ENCODE measurements at places on chromosomes 1 and 21.

DNA sequence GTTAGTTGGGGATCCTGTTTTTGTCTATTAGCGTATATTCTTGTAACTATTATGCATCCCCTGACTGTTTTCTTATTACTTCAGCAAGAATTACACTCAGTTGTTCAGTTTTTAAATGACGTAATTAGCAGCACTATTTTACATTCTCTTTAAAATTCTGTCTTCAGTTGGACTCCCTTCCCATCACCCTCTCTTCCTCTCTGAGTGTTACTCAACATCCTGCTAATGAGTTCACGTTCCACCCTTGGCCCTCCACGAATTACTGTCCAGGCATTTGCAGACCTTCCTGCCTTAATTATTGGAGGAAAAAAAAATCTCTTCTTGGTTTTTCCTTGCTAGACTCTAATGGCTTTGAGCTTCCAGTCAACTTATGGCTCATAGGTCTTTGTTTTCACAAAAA is 23.6 kb upstream of the FAM78B start:
- no peak for DNase-seq

DNA sequence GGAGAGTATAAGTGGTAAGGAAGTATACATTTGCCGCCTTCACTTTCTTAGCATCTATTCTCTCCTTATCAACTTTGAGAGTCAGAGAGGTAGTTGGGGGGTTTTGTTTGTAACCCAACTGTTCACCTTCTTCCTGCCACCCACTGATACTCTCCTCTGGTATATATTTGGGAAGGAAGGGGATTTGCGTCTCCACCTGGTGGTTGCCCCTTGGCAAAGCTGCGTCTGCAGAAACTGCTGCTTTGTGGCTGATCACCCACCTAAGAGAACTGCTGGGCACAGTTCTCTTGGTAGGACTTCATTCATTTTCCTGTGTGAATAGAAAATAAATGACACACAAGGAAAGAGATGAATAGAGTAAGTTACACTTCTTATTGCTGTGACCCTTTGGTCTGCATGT is 87.0 kb downstream of the SYT14 start:
- DNase-seq, result no peak

DNA sequence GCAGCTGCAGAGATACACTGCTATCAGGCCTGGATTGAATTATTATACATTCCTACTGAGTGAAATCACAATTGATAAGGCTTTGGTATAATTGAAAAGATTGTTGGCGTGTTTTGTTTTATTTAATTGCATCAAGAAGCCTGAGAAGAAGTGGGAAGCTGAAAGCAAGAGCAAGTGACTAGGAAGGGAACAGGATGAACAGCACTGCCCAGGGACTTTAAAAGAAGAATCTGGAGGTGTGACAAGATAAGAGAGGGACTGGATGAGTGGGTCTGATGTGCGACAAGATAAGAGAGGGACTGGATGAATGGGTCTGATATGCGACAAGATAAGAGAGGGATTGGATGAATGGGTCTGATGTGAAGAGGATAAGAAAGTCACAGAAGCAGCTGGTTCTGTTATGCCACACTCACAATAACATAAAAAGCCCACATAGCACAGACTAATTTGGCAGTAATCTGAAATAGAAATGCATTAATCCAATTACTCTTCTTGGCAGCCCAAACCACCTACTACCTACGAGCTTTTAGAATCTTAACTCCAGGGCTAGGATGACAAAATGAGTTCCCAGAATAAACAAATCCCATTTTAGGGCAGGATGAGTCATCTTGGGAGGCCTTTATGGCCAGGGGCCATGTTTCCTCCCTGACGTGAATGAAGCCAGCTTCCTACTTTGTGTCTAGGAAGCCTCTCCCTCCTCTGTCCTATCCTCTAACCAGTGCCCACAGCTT is 129.7 kb downstream of the DUSP10 start:
- DNase-seq, result no peak

DNA sequence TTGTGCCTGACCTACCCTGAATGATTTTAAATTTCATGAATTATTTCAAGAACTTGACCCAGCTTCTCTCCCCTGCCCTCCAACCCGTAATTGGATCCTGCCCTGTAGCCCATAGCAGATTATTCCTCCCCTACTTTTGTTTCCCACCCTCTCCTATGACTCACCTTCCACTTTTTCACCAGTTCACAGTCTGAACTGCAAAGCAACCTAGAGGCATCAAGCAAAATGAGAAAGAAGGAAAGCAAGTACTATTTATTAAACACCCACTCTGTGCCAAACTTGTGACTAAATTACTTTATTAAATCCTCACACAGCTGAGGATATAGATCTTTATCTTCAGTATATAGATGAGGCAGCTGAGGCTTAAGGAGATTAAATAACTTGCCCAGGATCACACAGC is 20.7 kb upstream of the IKBKE start:
- DNase-seq, result no peak

DNA sequence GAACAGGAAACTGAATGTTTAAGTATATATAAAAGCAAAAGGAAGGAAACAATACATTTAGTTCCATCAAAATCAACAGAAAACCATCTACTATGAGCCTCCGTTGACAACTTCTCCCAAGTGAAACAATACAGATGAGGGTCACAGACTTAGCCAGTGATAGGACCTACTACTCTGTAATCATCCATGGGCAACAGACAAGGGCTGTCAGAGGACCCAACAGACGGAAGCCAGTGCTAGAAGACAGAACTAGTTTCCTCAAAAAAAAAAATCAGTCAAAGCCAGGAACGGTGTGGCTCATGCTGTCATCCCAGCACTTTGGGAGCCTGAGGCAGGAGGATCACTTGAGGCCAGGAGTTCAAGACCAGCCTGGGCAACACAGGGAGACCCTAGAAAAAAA is 20.6 kb downstream of the RERE start:
- DNase-seq, result no peak

- no peak for DNase-seq
These were observed 16.5 kb downstream of the BACH1 start for GRCh38 chr21:29315131-29315749.
